ENCODE measurements at places on chromosomes 11 and 22. TPM values are rescaled to one million over a fixed set of nuclear protein-coding genes. Genes with fewer than 3 reads are reported as not detected.

Gene RTN4RL2
- total RNA-seq = 0.74 TPM

Gene CRYBB3
- total RNA-seq = not detected

Gene UBQLN3
- not detected for total RNA-seq

DNA sequence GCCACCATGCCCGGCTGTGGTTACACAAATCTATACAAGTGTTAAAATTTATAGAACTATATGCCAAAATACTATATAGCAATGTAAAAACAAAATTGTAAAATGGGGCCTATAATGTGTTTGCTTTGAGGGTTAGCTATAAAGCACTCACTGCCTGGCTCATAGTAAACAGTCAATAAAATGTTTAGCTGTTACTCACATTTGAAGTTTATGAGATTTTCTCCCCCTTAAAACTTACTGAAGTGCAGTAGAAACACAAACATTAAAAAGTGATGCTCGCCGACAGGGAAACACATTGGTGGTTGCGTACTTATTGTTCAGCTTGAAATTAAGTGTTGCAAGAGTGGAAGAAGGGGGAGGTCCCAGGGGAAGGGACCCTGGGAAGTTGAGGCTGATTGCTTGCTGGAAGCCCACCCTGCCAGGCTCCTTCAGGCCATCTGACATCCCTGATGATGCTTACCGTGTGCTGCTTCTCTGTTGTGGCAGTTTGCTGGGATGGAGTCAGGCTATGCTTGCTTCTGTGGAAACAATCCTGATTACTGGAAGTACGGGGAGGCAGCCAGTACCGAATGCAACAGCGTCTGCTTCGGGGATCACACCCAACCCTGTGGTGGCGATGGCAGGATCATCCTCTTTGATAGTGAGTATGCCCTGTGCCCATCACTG, 52.1 kb downstream of the KREMEN1 start:
- no peaks in the 10 kb centered on the region for H3K4me1 ChIP-seq
- no peak overlapping the region for H3K27ac ChIP-seq
- peaks cover 3% of the 10 kb centered on the region for H3K27me3 ChIP-seq
- H3K4me3 ChIP-seq = no peak overlapping the region

DNA sequence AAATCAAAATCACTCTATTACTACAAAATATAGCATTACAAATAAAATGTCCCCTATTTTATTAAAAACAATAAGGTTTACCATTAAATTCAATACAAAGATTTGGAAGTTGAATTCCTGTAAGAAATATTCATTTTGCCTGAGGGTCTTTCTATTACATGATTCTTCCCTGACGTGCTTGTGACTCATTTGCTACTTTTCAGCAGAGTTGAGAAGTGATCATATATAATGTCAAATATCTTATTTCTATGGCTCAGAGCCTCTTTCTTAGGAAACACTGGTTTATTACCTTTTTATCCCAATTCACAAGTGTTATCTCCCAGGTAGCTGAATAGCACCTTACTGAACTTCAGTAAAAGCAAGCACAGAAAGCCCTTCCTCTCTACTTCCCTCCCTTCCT, 65.2 kb upstream of the CNTN5 start:
- H3K4me1 ChIP-seq = no peaks in the 10 kb centered on the region
- no peaks in the 10 kb centered on the region for H3K27me3 ChIP-seq
- no peak for DNase-seq
- H3K4me3 ChIP-seq = no peak overlapping the region
- no peaks in the 10 kb centered on the region for H3K36me3 ChIP-seq
- no peak overlapping the region for H3K27ac ChIP-seq

GRCh38 chr11:119371067-119371601, 10.4 kb downstream of the USP2 start:
- H3K4me1 ChIP-seq = peaks cover 4% of the 10 kb centered on the region
- H3K36me3 ChIP-seq = no peaks in the 10 kb centered on the region
- DNase-seq = no peak
- H3K27me3 ChIP-seq = peaks cover 28% of the 10 kb centered on the region
- no peak overlapping the region for H3K4me3 ChIP-seq
- no peak overlapping the region for H3K27ac ChIP-seq

DNA sequence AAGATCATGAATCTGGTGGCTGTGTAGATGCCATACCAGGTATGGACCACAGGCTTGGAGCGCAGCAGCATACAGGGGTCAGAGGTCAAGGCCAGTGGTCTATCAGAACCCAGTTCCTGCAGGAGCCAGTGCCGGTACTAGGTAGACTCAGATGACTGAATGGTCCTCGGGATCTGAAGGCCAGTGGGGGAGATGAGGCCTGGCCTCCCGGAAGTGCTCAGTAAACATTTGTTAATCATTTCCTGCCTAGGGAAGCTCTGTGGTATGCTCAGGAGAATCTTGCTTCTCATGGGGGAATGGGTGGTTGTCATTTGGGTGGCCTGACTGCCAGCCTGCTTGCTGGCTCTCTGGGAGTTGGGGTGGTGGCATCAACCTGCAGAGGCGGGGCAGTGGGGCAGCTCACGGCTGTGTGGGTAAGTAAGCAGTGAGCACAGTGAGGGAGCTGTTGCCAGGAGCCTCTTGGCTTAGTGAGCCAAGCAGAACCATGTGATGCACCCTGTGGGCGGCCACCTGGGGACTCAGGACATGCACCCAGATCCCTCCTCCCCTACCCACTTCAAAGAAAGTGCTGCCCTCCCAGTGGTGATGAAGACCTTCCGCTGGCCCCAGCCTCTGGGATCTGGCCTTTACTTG, 33.0 kb downstream of the PTPRJ start:
- no peaks in the 10 kb centered on the region for H3K36me3 ChIP-seq
- peaks cover 82% of the 10 kb centered on the region for H3K4me1 ChIP-seq
- H3K27ac ChIP-seq = peak overlapping the region; percentile 76
- H3K27me3 ChIP-seq = no peaks in the 10 kb centered on the region

DNA sequence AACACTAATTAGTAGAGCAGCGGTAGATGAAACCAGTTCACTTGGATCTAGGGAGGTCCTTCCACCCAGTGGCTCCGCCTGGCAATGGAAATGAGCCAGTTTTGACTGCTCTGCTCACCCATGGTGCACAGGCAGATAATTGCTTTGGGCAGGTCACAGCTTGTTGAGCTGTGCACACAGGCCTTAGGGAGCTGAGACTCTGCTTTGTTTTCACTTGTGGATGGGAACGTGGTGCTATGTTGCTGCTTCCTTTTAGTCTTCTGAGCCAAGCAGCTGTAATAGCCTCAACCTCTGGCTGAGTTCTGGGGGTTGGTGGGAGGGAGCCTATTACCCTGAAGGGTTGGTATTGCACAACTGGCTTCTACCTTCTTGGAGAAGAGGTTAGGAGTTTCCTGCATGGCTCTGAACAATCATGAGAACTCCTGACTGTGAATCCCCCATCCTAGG, 262.3 kb upstream of the MTNR1B start:
- DNase-seq = no peak
- no peaks in the 10 kb centered on the region for H3K4me1 ChIP-seq
- no peaks in the 10 kb centered on the region for H3K36me3 ChIP-seq
- no peak overlapping the region for H3K27ac ChIP-seq
- H3K27me3 ChIP-seq = no peaks in the 10 kb centered on the region

GRCh38 chr11:87603887-87604286, 566.2 kb downstream of the TMEM135 start:
- no peaks in the 10 kb centered on the region for H3K4me1 ChIP-seq
- no peak overlapping the region for H3K4me3 ChIP-seq
- H3K36me3 ChIP-seq = no peaks in the 10 kb centered on the region
- no peaks in the 10 kb centered on the region for H3K27me3 ChIP-seq
- no peak for DNase-seq

DNA sequence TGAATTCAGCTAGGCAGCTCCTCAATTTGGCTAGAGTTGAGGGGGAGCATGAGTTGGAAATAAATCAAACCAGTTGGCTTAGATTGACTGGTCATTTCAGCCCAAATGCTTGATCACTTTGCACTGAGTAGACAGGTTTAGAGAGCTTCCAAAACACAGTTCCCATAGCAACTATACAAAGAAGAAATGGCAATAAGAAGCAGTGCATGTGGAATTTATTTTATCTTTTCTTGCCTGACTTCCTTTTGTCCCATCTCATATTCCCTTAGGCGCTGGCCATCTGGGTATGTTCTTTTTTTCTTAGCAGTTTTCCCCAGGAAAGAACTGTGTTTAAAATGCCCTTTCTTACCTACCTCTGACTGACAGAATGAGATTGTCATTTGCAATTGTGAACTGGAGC, 38.7 kb upstream of the C11orf87 start:
- H3K4me3 ChIP-seq = no peak overlapping the region
- no peak for DNase-seq
- H3K36me3 ChIP-seq = no peaks in the 10 kb centered on the region
- no peaks in the 10 kb centered on the region for H3K27me3 ChIP-seq

Gene OR5P2
- total RNA-seq = not detected

GRCh38 chr11:9527481-9528135, 45.9 kb upstream of the WEE1 start:
- H3K4me3 ChIP-seq = no peak overlapping the region
- DNase-seq = no peak
- no peaks in the 10 kb centered on the region for H3K27me3 ChIP-seq
- H3K36me3 ChIP-seq = peaks cover 8% of the 10 kb centered on the region
- H3K4me1 ChIP-seq = no peaks in the 10 kb centered on the region
- no peak overlapping the region for H3K27ac ChIP-seq

GRCh38 chr11:107962181-107962580, 33.9 kb downstream of the RAB39A start:
- no peaks in the 10 kb centered on the region for H3K4me1 ChIP-seq
- peaks cover 8% of the 10 kb centered on the region for H3K27me3 ChIP-seq
- no peak overlapping the region for H3K4me3 ChIP-seq
- H3K27ac ChIP-seq = no peak overlapping the region

Gene OOSP1
- not detected for total RNA-seq

GRCh38 chr11:66915866-66916265, 42.3 kb downstream of the PC start:
- DNase-seq = no peak
- no peaks in the 10 kb centered on the region for H3K36me3 ChIP-seq
- no peak overlapping the region for H3K27ac ChIP-seq
- H3K4me3 ChIP-seq = no peak overlapping the region

GRCh38 chr22:38870312-38870741, 1.7 kb downstream of the CBX6 start:
- peak overlapping the region; percentile 96 for H3K4me3 ChIP-seq
- peaks cover 29% of the 10 kb centered on the region for H3K36me3 ChIP-seq
- no peaks in the 10 kb centered on the region for H3K27me3 ChIP-seq
- DNase-seq = peak; percentile 94

Gene HEPN1
- not detected for total RNA-seq

DNA sequence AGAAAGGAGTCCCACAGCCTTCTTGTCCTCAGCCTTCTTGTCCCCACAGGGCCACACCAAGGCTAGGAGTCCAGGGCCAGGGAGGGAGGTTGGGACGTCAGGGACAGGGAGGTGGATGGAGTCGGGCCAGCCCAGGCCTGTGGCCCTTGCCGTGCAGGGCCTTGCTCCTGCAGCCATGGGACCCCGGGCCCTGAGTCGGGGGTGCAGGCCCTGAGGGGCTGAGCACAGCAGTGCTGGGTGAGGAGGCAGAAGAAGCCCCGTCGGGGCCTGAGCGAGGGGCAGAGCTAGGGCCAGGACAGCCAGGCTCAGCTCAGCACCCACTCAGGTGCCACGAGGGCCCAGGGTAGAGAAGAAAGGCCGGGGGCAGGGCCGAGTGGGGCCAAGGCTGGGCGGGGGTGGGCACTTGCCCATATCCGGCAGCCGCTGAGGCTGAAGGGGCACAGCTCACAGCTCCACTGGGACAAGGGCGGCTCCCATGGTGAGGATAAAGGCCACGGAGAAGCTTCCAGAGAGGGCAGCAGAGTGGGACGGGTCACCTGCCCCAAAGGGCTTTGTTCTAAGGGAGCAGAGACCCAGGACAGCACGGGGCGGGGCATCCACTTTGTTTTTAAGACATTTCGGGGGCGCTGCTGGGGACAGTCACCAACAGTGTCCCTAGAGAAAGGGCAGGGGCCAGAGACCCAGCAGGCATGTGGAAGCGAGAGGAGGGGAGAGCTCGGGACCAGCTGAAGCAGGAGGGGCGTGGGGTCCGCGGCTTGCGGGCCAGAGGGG, 3.6 kb downstream of the MLC1 start:
- DNase-seq = no peak
- peaks cover 13% of the 10 kb centered on the region for H3K4me1 ChIP-seq
- H3K36me3 ChIP-seq = peaks cover 2% of the 10 kb centered on the region
- H3K4me3 ChIP-seq = no peak overlapping the region

- peaks cover 19% of the 10 kb centered on the region for H3K36me3 ChIP-seq
- H3K4me1 ChIP-seq = peaks cover 34% of the 10 kb centered on the region
- no peak for DNase-seq
- peak overlapping the region; percentile 98 for H3K27ac ChIP-seq
Observed at GRCh38 chr22:28773461-28773867, 969 bp downstream of the CCDC117 start.

GRCh38 chr22:39251762-39252460, 7.1 kb upstream of the PDGFB start:
- H3K36me3 ChIP-seq = no peaks in the 10 kb centered on the region
- H3K4me1 ChIP-seq = peaks cover 29% of the 10 kb centered on the region
- H3K27ac ChIP-seq = no peak overlapping the region
- H3K27me3 ChIP-seq = peaks cover 8% of the 10 kb centered on the region

Gene MMP27
- total RNA-seq = not detected

DNA sequence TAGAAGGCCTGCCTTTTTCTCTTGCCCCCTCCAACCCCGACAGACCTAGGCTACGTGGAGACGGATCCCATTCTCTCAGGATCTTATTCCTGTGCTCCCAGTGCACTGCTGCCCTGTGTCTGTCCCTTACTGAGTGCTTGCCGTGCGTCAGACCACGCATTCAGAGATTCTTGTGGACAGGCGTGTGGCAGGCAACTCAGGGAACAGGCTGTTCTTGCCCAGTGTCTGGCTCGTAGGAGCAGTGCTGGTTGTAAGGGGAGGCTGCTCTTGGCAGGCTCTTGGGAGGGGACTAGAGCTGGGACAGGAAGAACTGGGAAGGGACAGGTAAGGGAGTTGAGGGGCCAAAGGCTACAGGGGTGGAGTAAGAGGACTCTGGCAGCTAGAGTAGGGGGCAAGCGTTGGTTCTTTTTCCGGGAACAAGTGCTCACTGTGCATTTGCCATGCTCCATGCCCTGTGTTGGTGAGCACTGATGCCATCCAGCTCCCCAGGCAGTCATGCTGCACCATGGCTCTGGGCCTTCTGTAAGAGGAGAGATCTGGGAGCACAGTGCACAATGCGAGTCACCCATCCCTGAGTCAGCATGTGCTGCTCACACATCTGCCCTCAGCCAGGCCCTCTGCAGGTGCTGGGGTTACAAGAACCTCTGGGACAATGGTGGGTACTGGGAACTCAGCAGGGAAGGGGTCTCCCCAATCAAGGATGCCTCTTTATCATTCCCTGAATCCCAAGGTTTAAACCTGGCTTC, 119.1 kb downstream of the TBC1D22A start:
- no peak overlapping the region for H3K4me3 ChIP-seq
- no peak overlapping the region for H3K27ac ChIP-seq
- peaks cover 8% of the 10 kb centered on the region for H3K4me1 ChIP-seq
- H3K27me3 ChIP-seq = no peaks in the 10 kb centered on the region
- peak; percentile 17 for DNase-seq
- H3K36me3 ChIP-seq = peaks cover 10% of the 10 kb centered on the region

DNA sequence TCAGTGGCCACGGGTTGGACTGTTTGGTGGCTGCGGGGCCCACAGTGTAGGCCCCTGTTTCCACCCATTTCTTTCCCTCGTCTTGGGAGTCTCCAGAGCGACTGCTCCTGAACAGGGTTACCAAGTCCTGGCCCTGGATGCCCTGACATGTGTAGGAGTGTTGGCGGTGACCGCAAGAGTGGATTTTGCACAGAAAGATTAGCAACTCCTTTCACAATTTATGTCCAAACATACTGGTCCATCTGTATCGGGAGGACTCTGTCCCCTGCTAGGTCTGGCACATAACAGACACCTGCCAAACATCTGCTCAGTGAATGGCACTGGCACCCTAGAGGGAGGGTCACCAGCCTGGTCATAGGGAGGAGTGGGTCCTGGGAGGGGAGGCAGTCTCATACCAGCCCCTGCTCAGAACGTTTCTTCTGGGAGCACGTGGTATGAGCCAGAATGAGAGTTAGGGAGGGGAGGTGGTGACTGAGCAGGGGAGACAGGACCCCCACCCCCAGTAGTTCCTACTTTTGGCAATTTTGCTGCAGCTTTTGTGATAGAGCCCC, 3.4 kb upstream of the APOA1 start:
- no peak overlapping the region for H3K27ac ChIP-seq
- H3K4me3 ChIP-seq = no peak overlapping the region
- no peak for DNase-seq
- H3K27me3 ChIP-seq = no peaks in the 10 kb centered on the region
